ENCODE measurements at places on chromosomes 6 and 20.

DNA sequence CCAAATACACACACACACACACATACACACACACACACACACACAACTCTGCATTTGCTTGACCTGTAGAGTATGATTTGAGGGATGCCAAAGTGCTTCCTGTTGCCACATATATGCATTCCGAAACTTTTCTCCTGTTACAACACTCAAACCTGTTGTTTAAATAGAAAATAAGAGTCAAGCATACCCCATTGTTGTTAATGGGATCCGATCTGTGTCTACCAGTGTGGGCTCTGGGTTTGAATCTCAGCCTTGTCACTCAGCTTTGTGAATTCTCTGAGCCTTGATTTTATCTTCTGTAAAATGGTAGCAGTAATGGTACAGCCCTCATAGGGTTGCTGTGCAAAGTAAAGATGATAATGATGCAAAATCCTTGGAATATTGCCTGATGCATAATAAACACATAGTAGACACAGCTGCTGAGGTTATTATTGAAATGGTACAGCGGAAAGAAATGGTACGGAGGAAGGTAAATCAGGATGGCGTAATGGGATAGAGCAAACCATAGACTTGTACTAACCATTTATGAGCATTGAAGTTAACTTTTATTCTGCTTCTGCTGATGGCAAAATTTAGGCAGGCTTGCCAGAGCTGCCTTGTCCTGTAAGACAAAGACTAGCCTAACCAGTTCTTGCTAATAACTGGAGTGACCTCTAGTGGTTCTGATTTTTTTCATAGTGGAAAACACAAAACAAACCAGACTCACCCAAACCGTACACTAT is 113.5 kb upstream of the PHACTR1 start:
- no peak for DNase-seq

DNA sequence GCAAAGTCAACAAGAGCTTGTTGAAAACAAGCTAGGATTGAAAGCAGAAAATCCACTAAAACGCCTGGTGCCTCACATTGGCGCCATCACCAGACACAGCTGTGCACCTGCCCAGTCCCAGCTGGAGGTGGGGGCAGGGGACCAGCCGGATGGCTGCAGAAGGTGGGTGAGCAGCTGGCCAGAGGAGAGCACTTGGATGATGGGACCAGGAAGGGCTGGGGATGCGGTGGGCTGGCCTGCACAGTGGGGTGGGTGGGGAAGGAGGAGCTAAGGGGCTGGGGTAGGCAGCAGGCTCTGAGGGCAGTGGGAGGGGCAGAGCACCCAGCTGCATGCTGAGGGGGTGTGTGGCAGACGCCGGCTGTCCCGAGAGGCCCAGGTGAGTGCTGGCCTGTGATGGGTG is 7.1 kb downstream of the CABLES2 start:
- DNase-seq: no peak

DNA sequence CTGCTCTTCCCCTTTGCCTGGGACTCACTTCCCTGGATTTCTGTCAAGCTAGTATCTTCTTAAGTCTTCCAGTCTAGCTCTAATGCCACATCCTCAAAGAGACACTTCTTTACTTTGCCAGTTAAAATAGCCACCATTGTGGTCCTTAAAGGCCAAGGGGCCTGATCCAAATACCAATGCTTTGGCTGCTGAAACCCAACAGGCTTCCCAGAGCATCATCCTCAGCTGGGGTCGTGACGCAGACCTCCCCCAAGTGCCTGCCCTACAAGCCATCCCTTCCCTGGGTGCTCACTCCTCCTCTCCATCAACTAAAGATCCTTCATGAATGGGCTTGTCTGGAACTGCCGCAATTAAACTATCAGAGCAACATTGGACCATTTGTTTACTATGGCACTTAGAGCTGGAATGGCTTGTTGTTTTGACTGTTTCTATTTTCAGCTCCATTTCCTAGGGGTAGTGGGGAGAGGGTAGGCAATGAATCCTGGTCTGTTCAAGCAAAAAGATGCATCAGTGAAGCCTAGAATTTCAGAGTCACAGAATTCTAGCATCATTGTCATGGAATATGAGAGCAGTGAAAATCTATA is 79.6 kb upstream of the SIRPA start:
- no peak for DNase-seq

- no peak for DNase-seq
Measured at GRCh38 chr6:1574890-1575209, 34.9 kb upstream of the FOXC1 start.

DNA sequence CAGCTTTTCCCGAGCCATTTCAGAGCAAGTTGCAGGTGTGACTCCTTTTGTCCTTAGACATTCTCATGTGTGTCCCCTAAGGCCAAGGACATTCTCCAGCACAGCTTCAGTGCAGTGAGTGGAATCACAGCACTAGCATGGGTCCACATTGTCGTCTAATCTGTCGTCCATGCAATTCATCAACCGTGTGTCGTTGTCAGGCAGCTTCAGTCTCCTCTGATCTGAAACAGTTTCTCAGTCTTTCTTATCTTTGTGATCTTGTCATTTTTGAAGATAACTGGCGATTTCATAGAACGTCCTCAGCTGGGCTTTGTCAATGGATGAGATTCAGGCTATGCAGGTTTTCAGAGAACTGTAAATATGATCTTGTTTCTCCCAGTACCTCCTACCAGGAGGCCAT is 31.7 kb downstream of the CST2 start:
- no peak for DNase-seq
